ENCODE measurements at places on chromosomes 13 and 19.

DNA sequence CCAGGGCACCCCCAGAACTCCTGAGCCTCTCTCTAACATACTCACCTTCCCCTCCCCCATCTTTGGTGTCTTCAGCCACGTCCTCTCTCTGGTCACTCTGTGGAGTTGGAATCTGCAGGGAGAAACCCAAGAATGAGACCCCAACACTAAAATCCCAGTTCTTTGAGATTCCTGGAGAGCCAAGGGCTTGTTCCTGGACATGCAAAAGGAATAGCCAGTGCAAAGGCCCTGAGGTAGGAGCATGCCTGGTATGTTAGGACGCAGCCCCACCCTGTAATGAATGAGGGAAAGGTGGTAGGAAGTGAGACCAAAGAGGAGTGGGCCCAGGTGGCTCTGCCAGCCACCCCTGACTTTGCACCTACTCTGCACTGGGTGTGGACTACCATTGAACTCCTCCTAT lies 2.4 kb upstream of the LPAR2 start:
- no peak for DNase-seq

DNA sequence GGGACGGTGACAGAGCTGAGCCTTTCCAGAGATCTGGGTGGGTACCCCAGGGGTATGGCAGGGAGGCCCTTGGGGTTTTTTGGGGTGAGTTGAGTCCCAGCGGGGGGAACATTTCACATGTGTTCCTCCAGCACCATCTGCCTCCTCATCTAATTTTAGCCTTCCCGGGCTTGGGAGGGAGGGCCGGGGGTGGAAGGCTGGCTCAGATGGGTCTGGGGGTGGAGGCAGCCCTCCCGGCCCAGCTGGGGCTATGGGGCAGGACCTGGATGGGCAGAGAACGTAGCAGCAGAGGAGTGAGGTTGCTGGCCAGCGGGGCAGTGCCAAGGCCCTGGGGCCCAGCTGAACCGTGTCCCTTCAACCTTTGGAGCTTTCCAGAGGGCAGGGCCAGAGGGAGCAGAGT lies 23.5 kb downstream of the ADGRL1 start:
- no peak for DNase-seq

GRCh38 chr13:83878691-83879430 lies 3.4 kb downstream of the SLITRK1 start:
- no peak for DNase-seq

GRCh38 chr13:20438801-20439200 lies 86.9 kb downstream of the CRYL1 start:
- no peak for DNase-seq

DNA sequence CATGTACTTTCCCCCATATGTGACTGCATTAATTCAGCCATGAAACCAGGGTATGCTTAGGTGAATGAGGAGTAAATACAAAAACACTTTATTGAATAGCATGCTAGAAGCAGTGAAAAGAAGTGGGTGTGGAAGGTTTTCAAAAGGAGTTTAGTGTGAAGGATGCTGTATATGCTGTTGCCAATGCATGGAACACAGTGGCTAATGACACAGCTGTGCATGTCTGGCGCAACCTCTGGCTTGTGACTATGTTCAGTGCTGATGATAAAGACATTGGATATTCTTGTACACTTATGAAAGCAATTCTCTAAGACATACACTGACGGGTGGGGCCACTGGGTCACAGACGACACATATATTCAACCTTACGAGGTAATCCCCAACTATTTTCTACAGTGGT lies 55.2 kb downstream of the SOX21 start:
- peak; percentile 31 for DNase-seq

GRCh38 chr13:41682001-41682400 lies 224.7 kb downstream of the RGCC start:
- DNase-seq: no peak

- DNase-seq: no peak
Observed at GRCh38 chr19:9456018-9456689, 20.8 kb upstream of the ZNF266 start.

- DNase-seq: no peak
Observed at GRCh38 chr13:98366959-98367358, 189.9 kb upstream of the RNF113B start.

DNA sequence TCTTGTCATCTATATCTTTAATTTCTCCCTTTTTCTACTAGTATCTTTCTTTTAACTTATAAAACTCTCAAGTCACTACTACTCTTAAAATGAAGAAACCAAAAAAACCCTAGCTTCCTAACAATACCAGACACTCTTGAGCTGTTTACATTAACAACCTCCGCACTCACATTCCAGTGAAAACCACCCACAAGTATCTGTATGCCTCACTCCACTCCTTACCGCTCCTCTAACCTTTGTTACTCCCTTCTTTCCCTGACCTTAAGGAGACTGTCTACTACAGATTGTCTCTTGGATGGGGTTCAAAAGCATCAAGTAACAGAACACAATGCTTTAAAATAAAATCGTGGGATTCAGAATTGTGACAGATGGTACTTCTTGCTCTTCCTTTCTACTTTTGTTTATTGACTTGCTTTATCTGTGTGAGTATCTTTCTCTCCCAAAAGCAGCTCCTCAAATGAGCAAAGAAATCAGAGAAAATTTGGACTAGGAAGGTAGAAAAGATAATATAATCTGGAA lies 110.0 kb upstream of the FBXL3 start:
- DNase-seq: peak; percentile 21

GRCh38 chr19:12521996-12522395 lies 29.3 kb downstream of the ZNF564 start:
- no peak for DNase-seq

DNA sequence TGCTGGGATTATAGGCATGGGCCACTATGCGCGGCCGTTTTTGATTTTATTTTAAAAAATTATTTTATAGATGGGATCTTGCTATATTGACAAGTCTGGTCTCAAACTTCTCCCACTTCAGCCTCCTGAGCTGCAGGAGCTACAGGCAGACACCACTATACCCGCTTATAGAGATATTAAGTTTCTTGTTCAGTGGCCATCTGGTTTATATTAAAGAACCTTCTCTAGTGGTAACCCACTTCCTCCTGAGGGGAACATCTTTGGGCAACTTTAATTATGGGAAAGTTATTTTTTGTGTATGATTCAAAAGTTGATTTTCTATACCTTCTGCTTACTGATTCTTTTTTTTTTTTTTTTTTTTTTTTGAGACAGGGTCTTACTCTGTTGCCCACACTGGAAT lies 172.7 kb downstream of the KLF5 start:
- DNase-seq: peak; percentile 36

- peak; percentile 69 for DNase-seq
Observed at GRCh38 chr19:31099515-31100205, 249.6 kb downstream of the TSHZ3 start.

DNA sequence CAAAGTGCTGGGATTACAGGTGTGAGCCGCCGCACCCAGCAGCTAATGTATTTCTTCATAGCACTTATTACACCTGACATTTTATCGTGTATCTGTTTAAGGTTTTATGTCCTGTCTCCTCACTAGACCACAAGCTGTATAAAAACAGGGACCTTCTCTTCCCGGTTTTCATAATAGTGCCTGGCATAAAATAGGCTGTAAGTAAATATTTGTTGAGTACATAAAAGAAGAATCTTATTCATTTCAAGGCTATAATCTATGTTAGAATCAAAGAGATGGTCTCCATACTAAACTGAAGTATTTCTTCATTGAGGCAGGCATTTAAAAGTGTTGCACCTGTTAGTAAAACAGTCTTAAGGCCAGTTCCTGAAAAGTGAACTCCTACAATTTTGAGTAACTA lies 194.0 kb downstream of the SHISA2 start:
- DNase-seq: no peak

DNA sequence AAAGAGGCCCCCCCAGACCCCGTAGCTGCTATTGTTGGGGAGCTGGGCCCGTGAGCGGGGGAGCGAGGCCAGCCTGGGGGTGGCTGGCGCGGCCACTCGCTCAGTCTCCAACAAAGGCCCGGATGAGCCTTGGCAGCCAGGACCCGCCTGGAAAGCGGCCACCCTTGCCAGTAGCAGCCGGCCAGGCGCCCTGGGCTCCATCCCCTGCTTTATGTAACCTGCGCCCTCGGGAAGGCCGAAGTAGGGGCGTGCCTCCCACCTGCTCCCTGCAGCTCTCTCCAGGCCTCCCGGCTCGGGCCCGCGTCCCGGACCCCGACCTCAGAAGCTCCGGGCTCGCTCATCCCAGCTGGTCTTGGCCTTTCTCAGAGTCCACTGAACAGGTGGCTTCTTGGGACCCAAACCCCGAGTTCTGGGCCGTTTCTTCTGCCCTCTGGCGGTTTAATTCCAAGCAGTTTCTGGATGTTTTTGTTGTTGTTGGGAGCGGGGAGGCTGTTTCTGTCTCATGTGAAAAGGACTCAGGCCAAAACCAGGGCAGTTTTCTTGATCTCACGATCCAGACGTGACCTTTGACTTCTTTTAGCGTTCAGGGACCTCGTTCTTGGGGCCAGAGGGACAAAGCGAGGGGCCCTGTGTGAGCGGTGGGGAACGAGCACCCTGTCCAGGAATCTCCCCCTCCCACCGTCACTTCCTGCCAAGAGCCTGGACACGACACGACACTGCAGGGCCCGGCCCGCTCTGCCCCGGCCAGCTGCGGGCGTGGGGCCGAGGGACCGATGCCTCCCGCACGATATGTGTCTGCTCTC lies 1.2 kb downstream of the CDC34 start:
- DNase-seq: peak; percentile 64

DNA sequence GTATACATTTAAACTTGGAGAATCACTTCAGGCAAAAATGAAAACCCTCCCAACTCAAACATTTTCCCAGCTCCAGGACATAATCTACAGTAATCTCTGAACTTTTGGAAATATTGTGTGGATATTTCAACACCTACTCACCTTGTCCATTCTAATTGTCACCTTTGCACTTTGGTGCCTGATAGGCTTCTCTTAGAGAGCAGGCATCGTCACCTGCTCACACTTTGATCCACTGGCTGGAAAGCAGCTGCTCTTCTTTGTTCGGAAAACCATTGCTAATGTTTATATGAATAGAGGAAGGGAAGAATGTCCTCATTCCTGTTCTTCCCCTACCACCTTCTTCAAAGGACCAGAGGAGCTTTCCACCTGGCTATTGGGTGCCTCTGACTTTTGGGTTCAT lies 411.2 kb downstream of the FGF9 start:
- DNase-seq: no peak

GRCh38 chr19:11169896-11170678 lies 14.5 kb upstream of the SPC24 start:
- peak; percentile 48 for DNase-seq
